NCI-H1092 treated with DMSO at 0.1 percent for 48 hours (cell line): ENCODE measurements at places on chromosomes 7 and 10.

DNA sequence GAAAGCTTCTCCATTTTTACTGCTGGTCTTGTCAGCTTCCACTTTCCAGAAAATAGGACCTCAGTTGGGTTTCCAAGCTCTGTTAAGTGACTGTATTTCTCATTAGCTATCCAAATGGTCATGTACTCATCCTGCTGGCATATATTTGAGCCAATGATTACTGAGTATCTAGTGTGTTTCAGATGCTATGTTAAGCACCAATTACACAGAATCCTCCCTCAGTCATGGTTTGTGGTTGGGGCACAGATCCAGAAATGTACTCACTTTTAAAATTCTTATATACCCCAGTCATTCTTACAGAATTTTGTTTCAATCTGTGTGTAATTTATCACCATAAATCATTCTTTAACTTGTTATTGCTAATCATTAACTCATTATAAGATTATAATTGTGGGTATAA, 362.3 kb upstream of the MTPN start:
- DNase-seq, result no peak

GRCh38 chr10:52729271-52730104, 43.1 kb downstream of the MBL2 start:
- peak; percentile 6 for DNase-seq

DNA sequence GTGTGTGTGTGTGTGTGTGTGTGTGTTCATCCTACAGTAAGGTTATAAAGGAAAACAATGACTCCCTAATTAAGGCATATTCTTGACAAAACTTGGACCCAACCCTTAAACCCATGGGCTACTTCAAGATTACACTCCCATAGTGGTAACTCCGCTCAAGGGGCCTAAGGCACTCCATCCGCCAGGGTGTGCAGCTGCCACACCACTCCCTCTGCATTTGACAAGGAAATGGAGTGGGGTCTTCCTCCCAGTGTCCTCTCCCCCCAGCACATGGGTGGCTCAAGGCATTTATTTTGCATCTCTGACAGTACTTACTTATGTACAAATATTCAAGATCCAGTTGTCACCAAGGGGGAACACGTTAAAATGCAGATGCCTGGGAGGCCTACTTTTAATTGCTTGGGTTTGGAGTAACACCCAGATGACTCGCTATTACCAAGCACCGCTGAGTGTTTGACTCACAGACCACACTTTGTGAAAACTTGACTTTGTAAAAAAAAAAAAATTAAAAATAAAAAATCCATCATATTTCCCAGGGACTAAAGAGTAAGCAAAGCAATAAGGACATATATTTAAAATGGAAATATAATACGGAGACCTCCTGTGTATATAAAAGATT, 53.0 kb upstream of the AGR3 start:
- DNase-seq, result no peak

DNA sequence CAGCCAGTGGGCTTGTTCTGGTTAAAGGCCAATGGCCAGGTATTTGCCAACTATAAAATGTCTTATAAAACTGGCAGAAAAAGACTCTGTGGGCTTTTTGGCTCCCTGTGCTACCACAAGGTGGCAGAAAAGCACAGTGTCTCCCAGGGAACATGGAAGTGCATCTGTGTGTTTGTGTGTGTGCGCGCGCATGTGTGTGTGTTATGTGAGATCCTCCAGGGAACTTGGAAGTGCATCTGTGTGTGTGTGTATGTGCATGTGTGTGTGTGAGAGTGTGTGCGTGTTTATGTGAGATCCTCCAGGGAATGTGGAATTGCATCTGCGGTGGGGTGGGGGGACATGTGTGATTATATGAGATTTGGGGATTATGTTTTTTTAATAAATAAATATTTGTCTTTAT, 30.2 kb upstream of the ABI1 start:
- peak; percentile 13 for DNase-seq

DNA sequence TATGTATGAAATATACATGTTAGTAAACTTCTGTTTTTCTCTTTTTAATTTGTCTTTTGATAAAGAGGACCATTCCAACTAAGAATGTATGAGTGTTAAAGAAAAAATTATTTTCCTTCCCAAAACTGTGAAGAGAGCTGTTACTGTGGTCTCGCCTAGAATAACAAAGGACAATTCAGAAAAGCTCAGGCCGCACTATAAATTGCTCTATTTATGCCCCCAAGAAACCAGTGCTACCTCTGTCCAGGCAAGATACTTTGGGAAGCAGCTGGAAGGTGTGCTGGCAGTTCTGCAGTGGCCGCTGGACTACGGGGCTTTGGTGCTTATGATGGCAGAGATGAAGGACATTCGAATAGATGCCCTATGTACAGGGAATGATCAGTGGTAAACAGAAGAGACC, 252.1 kb downstream of the DOCK4 start:
- DNase-seq, result no peak

DNA sequence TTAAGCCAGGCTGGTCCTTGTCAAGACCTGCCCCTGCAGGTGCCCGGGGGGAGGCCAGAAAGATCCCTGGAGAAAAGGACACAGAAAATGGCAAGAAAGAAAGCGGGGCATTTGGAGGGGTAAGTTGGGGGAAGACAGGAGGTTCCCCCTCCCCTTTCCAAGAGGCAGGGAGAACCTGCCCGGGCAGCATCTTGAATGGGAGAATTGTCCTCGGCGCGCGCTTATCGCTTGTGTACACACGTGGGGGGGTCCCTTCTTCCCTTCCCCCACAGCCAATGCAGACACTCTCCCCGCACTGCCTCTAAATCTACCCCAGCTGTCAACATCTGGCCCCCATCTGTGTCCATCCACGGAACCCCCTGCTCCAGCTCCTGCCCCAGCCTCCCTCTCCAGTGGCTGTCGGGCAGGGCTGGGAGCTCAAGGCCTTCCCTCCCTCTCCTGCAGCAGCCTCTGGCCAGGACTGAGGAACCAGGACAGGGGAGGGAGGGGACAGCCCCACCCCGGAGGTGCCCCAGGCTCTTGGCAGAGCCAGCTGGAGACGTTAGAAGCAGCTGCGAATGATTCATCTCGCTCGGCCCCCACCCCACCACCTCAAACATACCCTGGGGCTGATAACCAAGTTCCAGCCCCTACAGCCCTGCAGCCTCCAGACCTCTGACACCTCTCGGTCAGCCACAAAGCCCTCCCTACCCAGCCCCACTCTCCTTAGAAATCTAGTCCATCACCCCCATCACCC, 25.3 kb downstream of the EPHB4 start:
- DNase-seq, result no peak

DNA sequence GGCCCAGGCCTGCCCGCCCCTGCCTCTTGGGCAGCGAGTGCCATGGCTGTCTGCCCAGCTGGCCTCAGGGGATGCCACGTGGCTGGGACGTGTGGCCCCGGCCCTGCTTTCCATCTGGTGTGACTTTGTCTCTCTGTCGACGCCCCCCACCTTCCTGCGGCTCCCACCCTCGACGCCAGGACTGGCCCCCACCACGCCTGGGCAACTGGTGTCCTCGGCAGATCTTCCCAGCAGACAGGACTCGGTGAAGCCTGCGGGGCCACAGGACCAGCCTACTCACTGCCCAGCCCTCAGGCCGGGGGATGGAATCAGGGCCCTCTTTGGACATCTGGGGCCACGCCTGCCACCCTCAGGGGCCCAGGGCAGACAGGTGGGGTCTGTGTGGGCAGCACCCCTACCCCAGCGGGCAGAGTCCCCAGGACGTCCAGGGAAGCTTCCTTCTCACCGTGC, 55.1 kb downstream of the UNCX start:
- no peak for DNase-seq

GRCh38 chr7:101241015-101241363, 3.4 kb upstream of the CLDN15 start:
- no peak for DNase-seq

- DNase-seq, result no peak
Measured at GRCh38 chr7:40288827-40289226, 154.0 kb downstream of the SUGCT start.

GRCh38 chr10:62454687-62455397, 80.7 kb downstream of the ZNF365 start:
- DNase-seq, result no peak

- DNase-seq, result no peak
Measured at GRCh38 chr10:72511459-72511858, 114.4 kb downstream of the MICU1 start.

- no peak for DNase-seq
Measured at GRCh38 chr7:116776046-116776445, 86.3 kb upstream of the CAPZA2 start.

- no peak for DNase-seq
Measured at GRCh38 chr7:44288381-44288685, 37.1 kb downstream of the CAMK2B start.

DNA sequence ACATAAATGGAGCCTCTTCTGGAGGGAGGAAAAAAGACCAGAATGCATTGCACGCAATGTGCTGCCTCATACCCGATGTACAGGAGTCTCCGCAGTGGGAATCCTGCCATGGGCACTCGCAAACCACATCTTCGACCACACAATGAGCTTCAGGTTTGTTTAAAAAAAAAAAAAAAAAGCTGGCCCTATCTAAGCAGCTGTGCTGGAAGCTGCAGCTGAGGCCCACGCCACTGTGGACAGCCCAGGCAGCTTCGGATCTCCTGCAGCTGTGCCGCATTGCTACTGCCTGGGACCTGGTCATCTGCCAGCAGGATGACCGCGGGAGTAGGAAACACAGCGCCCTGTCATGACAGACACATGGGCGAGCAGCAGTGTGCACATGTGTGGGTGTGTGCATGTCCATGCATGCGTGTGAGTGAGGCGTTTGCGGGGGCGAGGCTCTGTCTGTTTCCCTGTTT, 26.0 kb downstream of the EN2 start:
- no peak for DNase-seq

- no peak for DNase-seq
Measured at GRCh38 chr7:83782628-83783027, 133.7 kb upstream of the SEMA3E start.

DNA sequence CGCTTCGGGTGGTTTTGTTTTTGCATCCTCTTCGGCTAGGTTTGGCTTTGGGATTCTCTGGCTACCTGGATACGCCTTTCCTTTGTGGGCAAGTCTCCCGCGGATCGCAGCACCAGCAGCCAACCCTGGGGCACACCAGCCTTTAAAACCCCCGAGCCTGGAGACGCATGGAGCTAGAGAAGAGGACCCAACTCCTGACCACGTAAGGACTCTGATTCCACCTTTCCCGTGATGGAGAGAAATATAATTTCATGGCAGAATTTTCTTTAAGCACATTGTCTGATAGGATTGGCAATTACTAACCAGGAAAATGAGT, 535.4 kb upstream of the GALNT17 start:
- peak; percentile 70 for DNase-seq

GRCh38 chr10:84608126-84608525, 279.7 kb downstream of the CCSER2 start:
- DNase-seq, result no peak

DNA sequence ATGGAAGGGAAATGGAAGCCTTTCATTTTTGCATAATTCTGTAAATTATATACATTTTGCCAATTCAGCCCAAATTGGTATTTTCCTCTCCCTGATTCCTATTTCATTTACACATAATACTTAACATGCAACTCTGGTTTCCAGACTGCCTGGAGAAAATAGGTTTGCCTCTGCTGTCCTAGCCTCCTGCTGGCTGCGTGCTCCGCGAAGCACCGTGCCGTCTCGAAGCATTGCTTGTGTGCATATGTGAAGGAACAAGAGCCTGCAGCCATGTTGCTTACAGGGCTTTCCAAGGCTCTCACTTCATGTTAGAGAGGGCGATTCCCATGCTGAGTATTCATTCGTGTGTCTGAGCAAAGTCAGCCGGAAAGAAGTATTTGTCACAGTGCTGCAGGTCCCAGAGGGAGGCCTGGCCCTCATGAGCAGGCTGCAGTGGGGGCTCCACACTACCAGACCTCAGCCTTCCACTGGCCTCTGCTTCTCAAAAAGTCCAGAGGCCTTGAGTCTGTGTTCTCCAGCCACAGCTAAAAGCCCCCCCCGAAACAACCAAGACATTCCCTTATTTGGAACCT, 66.5 kb downstream of the CLRN3 start:
- no peak for DNase-seq

- no peak for DNase-seq
Measured at GRCh38 chr7:75596727-75597614, 104.9 kb downstream of the SPDYE5 start.

DNA sequence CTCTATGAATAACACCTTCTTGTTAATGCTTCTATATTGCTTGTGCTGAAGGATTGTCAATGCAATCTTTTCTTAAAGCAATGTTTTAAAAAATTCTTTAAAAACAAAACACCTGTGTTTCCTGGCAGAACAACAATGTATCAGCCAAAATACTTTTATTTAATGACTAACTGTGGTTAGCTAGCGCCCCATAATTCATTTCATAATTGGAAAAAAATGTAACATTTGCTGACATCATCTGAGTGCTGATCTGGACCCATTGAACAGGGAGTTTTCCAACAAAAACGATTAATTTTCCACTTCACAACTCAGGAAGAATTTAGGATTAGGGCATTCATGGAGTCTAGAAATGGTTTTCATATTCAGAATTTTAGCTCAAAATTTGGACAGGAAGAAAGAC, 137.6 kb upstream of the CDK6 start:
- no peak for DNase-seq

- DNase-seq, result peak; percentile 38
Measured at GRCh38 chr7:92244808-92245486, 767 bp downstream of the KRIT1 start.

DNA sequence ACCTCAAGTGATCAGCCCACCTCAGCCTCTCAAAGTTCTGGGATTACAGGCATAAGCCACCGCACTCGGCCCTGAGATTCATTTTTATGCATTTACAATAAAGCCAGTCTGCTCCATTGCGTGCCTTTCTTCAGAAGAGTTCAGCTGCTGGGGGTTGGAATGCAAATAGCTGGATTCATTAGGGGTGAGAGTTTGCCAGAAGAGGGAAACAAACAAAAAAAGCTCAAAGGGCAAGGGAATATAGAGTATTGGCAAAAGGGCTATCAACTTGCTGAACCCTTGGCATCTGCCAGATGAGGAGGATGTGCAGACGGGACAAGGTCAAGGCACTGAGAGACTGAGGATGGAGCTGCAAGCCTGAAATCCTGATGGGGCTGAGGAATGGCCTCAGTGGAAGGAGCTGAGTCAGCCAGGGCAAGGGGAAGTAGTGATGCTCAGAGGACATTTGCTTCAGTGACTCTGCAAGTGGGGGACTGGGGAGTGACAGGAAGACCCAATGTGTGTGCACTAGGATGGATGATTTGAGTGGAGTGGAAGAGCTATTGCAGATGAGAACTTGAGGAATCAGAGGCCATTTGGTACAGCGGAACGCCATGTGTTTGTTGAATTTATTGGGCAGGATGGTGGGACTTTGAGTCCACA, 75.0 kb upstream of the ARMC3 start:
- DNase-seq, result no peak

DNA sequence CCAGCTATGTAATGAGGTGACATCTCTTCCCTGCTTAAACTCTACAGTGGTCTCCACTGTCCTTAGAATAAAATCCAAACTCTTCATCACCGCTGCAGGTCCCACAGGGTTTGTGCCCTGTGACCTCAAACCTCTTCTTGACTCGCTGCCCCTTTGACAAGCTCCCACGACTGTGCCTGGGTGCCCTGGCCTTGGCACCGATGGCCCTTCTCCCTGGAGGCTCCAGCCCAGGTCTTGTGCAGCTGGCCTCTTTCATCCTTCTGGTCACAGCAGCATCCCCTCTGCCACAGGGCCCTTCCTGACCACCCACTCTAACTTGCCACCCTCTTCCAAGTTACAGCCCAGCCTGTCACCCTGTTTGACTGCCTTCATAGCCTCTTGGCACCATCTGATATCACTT, 108.2 kb downstream of the DLG5 start:
- no peak for DNase-seq
